AML-193 (cell line): ENCODE measurements at places on chromosomes 7 and 10.

- no peak for DNase-seq
These were observed 69.7 kb downstream of the ZNF365 start for GRCh38 chr10:62443866-62444265.

GRCh38 chr10:98463016-98463415, 16.3 kb upstream of the HPS1 start:
- DNase-seq = no peak

- DNase-seq = no peak
These were observed at the start of gene TUBB8 for GRCh38 chr10:48996-49395. Gene TUBB8, minus strand, starts transcription at chr10:49296. Its CDS starts 58 bp downstream, at chr10:49238.

DNA sequence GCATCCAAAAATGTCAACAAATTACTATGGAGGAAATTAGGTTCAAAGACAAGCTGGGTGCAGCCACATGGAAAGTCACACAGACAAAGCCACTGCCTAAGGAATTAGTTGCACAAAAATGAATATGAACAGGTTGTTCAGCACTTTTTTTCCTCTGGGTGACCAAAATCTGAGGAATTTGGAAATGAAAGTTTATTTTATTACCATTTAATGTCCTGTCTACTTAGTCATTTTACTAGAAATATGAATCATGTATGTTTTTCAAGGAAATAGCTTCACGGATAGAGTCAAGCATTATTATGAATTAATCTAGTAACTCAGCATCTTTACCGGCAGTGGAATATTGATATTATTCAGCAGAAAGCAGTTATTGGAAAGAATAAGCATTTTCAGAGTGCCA, 106.3 kb downstream of the ANK3 start:
- DNase-seq = no peak

GRCh38 chr10:11112718-11113117, 95.0 kb downstream of the CELF2 start:
- DNase-seq = no peak

DNA sequence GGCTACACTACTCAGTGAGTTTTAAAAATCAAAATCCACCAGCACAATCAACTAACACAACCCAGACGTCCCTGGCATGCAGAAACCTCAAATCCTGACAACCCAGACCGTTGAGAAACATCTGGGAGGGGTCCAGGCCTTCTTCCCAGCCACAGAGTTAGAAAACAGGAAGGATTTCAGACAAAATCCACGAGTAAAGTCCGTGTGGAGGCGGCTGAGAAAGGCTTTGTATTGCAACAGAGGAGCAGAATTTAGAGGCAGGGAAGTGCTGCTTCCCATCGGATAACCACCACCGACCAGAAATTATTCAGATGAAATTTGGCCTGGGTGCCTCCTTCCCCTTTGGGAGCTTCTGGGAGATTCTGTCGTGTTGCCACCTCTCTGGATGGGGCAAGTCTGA, 61.5 kb downstream of the TNS3 start:
- no peak for DNase-seq

DNA sequence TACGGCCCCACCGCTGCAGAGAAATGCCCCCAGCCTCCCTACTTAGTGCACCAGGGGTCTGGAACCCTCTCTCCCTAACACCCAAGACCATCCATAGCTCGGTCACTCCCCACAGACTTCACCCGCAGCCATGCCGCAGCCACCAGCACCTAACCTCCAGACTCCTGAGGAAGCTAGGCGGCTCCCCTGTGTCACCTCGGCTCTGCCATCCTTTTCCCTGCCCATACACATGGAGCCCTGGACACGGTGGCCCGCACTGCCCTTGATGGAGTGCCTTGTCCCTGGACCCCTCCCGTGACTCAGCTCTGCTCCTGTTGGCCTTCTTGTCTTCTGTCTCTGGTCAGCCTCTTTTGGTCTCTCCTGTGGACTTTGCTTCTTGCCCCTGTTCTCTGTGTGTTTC, 107.5 kb downstream of the INSYN2A start:
- no peak for DNase-seq

DNA sequence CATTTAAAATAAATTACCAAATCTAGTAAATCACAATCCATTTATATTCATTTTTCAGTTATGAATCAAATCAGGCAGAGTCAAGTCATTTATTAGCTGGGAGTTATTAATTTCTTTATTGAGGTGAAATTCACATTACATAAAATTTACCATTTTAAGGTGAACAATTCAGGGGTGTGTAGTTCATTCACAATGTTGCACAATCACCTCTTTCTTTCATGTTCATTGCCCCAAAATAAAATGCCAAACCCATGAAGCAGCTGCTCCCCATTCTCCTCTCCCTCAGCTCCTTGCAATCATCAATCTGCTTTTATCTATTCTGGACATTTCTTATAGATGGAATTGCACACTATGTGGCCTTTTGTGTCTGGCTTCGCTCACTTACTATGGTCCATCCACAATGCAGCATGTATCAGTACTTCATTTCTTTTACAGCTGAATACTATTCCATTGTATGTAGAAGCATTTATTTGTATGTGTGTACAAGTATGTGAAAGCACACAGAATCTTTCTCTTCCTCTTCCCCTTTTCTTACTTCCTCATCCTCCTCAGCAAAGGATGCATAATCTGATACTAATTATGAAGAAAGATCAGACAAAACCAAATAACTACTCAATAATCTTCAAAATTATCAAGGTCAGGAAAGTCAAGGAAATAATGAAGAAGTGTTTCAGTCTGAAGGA, 60.6 kb downstream of the LMBR1 start:
- peak; percentile 60 for DNase-seq

GRCh38 chr10:80463868-80464267, 9.8 kb downstream of the TSPAN14 start:
- no peak for DNase-seq

DNA sequence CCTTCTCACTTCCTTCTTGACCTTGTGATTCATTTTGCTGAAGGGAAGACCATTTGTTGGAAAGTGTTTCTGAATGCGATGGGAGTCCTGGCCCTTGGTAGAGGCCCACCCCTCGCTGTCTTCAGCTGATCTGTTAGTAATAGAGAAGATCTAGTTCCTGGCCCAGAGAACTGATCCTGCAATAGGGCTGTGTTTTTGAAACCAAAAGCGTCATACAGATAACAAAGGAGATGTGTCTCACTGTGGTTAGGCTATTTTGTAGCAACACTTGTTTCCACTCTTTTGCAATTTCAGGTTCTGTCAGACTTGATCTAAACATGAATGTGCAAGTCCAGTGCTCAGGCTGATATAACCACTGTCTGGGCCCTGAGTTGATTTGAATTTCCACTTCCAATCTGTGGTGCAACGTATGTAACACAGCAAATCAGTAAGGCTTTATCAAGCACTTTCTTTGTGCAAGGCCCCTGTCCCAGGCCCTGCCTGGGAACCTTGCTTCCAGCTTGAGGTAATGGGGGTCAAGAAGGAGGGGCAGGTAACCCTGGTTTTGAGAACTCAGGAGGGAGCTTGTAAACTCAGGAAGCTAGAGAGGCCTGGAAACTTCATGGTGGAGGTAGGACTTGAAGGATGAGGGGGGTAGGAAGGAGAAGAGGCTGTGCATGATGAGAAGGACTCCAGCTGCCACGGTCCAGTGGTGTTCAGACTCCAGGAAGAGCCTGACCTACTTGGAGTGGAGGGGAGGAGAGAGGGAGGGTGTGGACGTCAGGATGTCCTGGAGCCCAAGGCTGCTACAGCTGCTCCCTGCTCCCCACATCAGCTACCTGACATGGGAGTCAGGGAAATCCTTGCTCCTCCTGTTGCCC, 42.2 kb upstream of the SRGN start:
- DNase-seq = peak; percentile 98

- DNase-seq = no peak
These were observed 33.0 kb downstream of the RALA start for GRCh38 chr7:39656415-39656814.

- no peak for DNase-seq
These were observed 14.6 kb upstream of the LFNG start for GRCh38 chr7:2504889-2505375.

DNA sequence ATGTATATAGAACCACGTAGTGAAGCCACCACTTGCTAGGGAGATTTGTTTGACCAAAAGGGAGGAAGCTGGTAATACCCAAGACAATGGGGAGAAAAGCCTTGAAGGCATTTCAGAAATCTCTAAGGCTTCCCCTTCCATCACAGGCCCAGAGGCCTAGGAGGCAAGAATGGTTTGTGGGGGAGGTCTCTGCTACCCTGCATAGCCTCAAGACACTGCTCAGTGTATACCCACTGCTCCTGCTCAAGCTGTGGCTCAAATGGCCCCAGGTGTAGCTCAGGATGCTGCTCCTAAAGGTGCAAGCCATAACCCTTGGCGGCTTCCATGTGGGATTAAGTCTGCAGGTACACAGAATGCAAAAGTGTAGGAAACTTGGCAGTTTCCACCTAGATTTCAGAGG, 1105.8 kb downstream of the GATA3 start:
- no peak for DNase-seq

GRCh38 chr7:3464900-3465622, 164.0 kb downstream of the SDK1 start:
- no peak for DNase-seq
